ENCODE measurements at places on chromosomes 5 and 9.

GRCh38 chr9:107044872-107045271, 181.9 kb downstream of the ZNF462 start:
- no peak for DNase-seq

- DNase-seq = no peak
These were observed 47.8 kb downstream of the AHRR start for GRCh38 chr5:369151-369868.

DNA sequence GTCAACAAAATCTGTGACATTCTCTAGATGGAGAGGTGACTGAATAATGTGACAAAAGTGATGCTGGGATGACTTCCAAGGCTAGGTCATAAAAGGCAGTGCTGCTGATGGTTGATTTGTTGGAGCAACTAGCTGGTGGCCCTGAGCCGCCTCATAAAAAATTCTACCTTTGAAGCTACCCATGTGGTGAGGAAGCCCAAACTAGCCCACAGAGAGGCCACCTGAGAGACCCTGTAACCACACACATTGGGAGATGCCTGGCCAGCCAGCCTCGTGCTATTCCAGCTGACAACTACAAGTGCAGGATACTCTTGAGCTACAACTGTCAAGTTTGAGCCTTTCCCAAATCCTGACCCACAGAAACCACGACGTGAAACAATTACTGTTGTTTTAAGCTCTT, 22.7 kb downstream of the CLTA start:
- no peak for DNase-seq

DNA sequence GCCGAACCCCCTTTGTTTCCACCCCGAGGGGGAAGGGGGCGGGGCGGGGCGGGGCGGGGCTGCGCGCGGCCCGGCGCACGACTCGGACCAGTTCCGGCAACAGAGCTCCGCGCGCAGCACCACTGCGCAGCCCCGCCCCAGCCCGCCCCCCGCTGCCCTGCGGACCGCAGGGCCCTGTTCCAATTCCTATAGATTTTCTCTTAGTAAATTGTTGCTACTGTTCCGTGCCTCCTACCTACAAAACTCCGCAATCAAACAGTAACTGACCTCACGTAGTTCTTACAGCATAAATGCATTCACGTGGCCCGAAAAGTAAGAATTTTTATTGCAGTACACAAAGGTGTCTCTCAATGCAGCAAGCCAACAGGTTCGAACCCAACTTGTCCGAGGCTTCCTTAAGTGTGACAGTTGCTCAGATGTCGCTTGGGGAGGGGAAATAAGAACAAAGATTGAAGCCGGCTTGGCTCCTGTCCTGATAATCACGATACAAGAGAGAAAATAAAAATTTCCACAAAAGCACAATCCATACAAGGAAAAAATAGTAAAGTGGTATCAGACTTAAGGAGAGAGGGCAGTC, 1.2 kb upstream of the RNF38 start:
- DNase-seq = peak; percentile 62

DNA sequence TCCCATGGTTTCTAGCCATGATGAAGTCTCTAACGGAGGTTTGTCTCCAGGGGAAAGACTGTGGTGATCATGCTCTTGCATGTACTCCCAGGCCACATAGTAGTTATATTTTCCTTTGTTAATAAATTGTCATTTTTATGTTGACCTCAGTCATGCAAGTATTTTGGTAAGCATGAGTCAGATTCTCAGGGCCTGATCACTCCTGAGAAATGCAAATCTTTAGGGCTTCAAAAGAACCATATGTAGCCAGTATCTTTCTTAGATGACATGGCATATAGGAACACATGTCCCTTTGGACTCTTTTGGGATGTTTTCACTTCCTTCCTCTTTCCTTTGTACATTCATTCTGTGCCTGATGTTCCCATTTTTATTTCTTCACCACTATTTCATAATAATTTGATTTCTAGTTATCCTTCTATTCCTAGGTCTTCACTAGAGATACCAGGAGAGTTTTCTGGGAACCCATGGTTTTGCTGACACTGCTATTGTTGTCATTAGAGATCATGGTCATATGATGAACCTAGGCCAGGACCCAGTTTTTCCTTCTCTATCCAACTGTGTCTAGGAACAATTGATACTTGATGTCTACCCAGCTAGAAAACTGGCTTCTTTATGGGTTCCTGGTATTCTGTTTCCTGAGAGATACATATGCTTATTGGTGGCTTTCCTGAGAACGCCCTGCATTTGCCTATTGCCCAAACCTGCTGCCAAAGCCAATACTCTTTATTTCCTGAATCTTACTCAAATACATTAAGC, 248.1 kb upstream of the NREP start:
- DNase-seq = peak; percentile 55

DNA sequence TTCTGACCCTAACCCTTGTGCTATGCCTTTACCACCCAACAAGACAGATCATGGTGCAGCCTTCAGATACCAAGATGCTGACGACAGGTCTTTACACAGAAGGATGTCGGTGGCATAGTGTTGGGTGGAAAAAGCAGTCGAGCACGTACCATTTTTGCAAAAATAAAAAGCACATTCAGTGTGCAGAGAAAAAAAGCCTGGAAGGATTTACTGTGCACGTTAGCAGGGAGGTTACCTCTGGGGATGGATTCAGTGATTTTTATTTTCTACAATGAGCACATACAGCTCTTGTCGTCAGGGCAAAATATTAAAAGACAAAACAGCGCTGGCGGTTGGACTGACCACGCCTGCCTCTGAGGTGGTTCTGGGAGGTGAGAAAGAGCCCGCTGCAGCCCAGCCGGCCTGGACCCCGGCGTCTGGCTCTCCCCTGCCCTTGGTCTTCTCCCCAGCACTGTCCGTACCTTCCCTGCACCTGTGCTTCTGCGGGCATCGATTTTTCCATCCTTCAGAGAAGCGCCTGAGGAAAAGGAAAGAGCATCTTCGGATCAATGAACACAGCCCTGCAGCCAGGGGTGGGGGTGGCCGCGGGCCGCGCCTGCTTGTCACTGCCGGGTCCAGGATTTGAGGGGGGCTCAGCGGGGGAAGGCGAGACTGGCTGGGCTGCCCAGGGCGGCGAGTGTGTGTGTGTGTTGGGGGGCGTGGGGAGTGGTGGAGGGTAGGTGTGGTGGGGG, 200.0 kb upstream of the IER5L start:
- no peak for DNase-seq

GRCh38 chr9:124358631-124359030, 56.6 kb downstream of the PSMB7 start:
- DNase-seq = no peak

DNA sequence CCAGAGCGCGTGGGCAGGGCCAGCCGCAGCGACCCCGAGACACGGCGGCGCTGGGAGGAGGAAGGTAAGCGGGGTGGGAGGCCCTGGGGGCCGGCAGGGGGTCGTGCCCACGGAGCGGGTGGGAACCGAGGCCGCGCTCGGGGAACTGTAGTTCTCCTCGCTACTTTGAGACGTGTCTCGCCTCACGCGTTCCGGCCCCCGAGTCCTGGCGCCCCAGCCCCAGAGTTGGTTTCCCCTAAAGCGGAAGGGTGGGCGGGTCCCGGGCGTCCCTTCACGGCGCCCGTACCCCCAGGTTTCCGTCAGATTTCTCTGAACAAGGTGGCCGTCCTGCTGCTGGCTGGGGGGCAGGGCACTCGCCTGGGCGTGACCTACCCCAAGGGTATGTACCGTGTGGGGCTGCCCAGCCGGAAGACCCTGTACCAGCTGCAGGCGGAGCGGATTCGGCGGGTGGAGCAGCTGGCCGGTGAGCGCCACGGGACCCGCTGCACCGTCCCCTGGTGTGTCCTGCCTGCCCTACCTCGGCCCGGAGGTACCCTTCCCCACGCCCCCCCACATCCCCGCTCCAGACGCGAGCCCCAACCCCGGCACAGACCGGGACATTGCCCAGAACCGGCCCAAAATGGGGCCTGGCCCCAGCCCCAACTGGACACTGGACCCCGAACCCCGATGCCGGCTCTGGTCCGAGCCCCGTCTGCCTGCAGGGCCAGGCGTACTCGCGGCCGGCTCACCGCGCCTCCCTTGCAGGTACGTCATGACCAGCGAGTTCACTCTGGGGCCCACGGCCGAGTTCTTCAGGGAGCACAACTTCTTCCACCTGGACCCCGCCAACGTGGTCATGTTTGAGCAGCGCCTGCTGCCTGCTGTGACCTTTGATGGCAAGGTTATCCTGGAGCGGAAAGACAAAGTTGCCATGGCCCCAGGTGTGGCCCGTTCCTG, 709 bp downstream of the UAP1L1 start:
- DNase-seq = no peak

GRCh38 chr5:157384971-157385709, 74.9 kb upstream of the NIPAL4 start:
- peak; percentile 95 for DNase-seq

GRCh38 chr5:91174396-91174795, 208.7 kb downstream of the ARRDC3 start:
- DNase-seq = no peak

DNA sequence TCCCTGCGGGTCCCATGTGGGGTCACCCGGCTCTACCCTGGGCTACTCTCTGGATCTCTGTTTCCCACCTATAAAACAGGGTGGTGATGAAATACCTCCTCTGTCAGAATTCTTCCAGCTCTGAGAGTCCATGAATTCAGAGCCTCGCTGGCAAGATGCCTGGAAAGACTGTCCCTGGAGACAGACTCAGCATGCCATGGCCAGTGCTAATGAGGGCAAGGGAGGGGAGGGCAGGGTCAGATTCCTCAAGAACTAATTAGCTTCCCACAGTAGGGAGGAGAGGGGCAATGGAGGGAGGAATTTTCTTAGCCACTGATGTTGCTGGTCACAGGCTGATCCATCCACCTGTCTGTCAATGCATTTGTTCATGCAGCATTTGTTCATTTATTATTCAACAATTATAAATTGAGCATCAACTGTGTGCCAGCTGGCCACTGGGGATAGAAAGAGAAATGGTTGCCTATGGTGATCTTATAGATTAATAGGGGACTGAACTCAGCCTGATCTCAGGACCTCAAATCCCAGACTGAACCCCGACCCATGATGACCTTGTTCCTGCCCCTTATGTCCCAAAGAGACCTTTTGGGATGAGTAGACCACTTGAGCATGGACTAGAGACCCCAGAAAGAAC, 4.7 kb downstream of the SYNPO start:
- DNase-seq = peak; percentile 90

DNA sequence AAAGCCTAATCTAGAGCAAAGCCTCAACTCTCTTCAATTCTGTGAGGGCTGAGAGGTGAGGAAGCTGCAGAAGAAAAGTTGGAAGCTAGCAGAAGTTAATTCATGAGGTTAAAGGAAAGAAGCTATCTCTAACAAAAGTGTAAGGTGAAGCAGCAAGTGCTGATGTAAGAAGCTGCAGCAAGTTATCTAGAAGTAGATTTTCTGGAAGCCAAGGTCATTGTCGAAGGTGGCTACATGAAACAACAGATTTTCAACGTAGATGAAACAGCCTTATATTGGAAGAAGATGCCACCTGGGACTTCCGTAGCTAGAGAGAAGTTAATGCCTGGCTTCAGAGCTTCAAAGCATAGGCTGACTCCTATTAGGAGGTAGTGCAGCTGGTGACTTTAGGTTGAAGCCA, 42.0 kb downstream of the SREK1 start:
- DNase-seq = no peak

DNA sequence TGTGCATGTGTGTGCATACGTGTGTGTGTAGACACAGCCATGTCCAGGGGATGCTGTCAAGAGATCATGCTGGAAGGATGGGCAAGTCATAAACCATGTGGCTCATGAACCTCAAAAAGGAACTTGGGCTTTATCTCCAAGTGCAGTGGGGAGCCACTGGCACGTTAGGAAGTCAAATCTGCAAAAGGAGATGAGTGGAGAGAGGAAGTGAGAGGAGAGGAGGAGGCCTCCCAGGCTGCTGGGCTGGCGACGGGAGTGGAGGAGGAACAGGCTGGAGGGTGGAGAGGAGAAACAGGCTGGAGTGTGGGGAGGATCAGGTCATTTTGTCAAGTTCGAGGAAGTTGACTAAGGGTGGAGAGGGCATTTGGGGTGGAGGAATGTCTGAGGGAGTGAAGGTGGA, 29.2 kb upstream of the TIFAB start:
- no peak for DNase-seq

DNA sequence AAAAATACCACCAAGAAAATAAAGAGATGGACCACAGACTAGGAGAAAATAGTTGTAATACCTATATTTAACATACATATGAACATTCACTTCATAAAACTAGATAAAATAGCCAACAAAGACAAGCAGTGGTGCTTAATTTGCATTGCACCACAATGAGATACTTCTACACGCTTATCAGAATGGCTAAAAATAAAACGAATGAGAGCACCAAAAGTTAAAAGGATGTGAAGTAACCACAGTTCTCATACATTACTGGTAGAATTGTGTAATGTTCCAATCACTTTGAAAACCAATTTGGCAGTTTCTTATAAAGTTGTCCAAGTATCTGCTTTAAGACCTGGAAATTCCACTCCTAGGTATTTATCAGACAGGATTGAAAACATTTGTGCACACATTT, 198.9 kb upstream of the SGCD start:
- DNase-seq = no peak

DNA sequence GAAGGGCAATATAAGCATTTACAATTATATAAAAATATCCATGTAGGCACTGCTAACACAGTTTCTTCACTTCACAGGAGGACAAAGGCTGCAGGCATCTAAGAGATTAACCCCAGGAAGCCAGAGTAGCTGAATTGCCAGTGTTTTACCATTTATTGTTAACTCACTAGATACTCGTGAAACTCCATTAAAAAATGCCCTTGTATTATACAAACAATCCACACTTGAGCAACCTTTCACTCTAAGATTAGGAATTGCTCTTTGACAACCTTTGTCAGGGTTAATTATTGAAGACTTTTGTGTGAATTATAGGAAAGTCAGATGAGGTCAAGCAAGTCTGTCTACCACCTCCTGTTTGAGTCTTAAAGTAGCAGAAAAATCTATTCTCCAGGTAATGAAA, 317.8 kb downstream of the ADGRV1 start:
- DNase-seq = no peak

GRCh38 chr5:141733198-141733597, 51.2 kb upstream of the ARAP3 start:
- no peak for DNase-seq

- no peak for DNase-seq
These were observed 226.0 kb downstream of the MPDZ start for GRCh38 chr9:13053504-13053903.

DNA sequence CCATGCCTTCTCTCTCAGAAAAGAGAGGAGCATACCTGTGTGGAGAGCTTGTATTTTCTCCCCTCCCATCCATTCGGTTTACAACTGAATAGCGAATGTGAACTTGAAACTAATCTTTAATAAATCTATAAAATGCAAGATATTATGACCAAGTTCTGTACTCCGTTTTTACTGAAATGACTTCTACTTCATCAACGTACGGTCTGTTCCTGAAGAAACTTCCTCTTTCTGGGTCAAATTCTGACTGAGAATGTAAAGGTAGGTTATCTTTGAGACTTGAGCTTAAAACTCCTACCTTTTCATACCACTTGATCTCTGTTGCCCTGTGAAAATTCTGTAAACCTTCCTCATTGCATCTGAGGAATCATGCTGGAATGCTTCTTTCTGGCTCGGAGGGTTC, 4.2 kb upstream of the CTNNAL1 start:
- DNase-seq = no peak

GRCh38 chr9:134004131-134004873, 12.2 kb upstream of the VAV2 start:
- DNase-seq = no peak
